Thoracic aorta (tissue), 2 donors: ENCODE measurements at places on chromosomes 7 and 10.

DNA sequence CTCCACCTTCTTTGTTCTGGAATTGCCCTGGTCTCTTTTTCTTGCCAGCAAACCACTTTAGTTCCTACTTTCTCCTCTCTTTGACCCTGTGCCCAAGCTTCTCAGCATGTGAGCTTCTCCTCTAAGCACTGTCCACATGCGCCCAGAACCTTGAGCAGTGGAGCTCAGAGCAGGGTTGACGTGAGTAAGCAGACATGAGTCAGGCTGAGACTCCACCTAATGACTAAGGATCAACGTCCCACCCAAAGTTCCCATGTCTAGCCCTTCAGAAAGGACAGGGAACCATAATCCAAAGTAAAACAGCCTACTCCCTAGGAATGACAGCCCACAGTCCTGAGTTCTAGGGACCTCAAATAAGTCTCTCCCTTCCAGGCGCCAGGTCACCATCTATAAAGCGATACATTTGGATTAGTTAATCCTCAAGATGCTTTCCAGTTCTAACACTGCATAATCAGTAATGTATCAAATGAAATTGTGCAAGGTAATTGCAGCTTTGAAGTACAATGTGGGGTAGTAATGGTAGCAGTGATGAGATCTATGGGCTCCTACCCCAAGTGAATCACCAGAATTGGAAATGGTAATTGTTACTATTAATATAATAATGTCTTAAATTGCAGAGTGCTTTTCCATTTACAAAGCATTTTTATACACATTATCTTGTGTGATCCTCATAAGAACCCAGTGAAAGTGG, 44.5 kb downstream of the KCNMA1 start:
- H3K4me1 ChIP-seq, result peaks cover 23% of the 10 kb centered on the region
- no peak overlapping the region for H3K4me3 ChIP-seq
- no peaks in the 10 kb centered on the region for H3K36me3 ChIP-seq
- no peaks in the 10 kb centered on the region for H3K27me3 ChIP-seq

GRCh38 chr7:149879766-149880637, 6.2 kb downstream of the ATP6V0E2 start:
- no peak overlapping the region for H3K4me3 ChIP-seq
- H3K27me3 ChIP-seq, result no peaks in the 10 kb centered on the region
- H3K4me1 ChIP-seq, result peaks cover 15% of the 10 kb centered on the region
- no peak for DNase-seq
- no peaks in the 10 kb centered on the region for H3K36me3 ChIP-seq
- no peak overlapping the region for H3K27ac ChIP-seq

DNA sequence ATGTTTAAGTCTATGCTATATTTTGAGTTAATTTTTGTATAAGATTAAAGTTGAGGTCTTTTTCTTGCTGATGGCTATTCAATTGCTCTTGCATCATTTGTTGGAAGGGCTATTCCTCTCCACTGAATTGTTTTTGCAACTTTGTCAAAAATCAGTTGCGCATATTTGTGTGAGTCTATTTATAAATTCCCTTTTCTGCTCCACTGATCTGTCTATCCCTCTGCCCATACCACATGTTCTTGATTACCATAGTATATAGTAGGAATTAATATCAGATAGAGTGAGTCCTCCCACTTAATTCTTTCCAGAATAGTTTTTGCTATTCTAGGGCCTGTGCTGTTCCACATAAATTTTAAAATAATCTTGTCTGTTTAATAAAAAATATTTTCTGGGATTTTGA, 152.4 kb upstream of the ADCY1 start:
- DNase-seq, result no peak
- no peaks in the 10 kb centered on the region for H3K27me3 ChIP-seq
- no peak overlapping the region for H3K27ac ChIP-seq
- no peaks in the 10 kb centered on the region for H3K4me1 ChIP-seq
- no peak overlapping the region for H3K4me3 ChIP-seq

DNA sequence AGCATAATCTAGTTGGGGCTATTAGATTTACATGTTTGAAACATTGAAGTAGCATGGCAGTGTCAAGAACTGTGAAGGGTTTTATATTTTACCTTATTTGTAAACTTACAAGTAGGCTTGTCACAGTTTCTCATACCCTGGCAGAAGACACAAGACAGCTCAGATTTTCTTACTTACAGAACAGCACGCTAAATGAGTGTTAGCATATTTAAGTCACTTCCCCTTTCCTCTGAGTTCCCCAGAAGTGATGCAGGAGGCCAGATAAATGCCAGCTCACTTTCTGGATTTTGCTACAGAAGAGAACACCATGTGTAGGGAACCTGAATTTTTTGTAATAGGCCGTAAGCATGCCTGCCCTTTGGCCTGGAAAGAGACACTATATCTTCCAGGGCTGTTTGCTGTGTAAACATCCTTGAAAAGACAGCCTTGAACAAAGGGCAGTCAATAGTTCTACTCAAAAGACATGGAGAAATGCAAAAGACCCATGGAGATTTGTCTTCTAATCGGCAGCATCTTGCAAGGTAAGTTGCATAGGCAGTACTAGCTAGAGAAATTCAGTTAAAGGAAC, 279.1 kb downstream of the PHF14 start:
- no peak for DNase-seq
- no peaks in the 10 kb centered on the region for H3K4me1 ChIP-seq
- no peak overlapping the region for H3K4me3 ChIP-seq
- no peak overlapping the region for H3K27ac ChIP-seq

- peaks cover 10% of the 10 kb centered on the region for H3K4me1 ChIP-seq
- H3K27ac ChIP-seq, result no peak overlapping the region
- DNase-seq, result no peak
These were observed 209.0 kb upstream of the FZD1 start for GRCh38 chr7:91055219-91055618.

- H3K4me3 ChIP-seq, result no peak overlapping the region
- no peak overlapping the region for H3K27ac ChIP-seq
- H3K36me3 ChIP-seq, result no peaks in the 10 kb centered on the region
- DNase-seq, result no peak
These were observed 208.5 kb downstream of the EBF3 start for GRCh38 chr10:129755621-129756020.

- DNase-seq, result no peak
- no peaks in the 10 kb centered on the region for H3K27me3 ChIP-seq
- H3K27ac ChIP-seq, result peak overlapping the region; percentile 51
- peaks cover 11% of the 10 kb centered on the region for H3K4me1 ChIP-seq
These were observed 361.4 kb downstream of the KIF20B start for GRCh38 chr10:90062786-90063185.

DNA sequence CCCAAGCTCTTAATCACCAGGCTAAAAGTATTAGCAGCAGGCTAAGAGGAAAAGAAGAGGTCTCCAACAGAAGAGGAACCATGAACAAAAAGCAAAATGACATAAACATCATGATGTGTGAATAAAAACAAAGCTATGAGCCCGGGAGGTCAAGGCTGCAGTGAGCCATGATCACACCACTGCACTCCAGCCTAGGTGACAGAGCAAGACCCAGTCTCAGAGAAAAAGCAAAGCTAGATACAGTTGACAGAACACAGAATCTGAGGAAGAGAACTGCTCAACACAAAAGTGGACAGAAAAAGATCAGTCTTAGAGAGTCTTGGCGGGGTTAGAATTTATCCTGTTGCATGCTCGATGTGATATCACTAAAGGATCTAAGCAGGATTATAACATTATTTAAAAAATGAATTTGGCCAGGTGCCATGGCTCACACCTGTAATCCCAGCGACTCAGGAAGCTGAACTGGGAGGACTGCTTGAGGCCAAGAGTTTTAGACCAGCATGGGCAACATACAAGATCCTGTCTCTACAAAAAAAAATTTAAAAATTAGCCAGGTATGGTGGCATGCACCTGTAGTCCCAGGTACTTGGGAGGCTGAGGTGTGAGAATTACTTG, 37.5 kb downstream of the NT5C2 start:
- peak overlapping the region; percentile 44 for H3K27ac ChIP-seq
- no peaks in the 10 kb centered on the region for H3K36me3 ChIP-seq
- no peak overlapping the region for H3K4me3 ChIP-seq
- DNase-seq, result no peak
- no peaks in the 10 kb centered on the region for H3K27me3 ChIP-seq

DNA sequence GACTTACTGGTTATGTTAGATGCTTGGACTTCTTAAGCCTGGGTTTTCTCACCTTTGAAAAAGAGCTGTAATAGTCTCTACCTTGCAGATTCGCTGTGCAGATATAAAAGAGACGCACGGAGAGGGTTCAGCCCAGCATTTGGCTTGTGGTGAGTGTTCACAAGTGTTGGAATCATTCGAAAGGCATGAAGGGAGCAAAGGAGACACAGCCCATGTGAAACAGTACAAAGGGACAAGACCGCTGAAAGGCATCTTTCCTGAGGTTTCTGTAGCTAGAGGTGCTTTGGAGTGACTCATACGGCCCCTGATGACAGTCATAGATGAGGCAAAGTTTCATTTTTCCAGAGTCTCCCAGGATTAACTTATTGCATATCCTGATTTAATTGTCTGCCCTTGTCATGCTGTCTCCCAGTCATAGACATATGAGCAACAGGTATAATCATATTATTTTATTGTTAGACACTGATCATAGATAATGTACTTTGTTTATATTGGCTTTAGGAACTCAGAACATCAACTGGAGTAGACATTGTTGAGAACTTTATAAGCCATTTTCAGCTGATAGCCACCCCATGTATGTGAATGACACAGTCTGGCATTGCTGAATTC, 171.1 kb downstream of the ADRA2A start:
- no peaks in the 10 kb centered on the region for H3K27me3 ChIP-seq
- H3K4me1 ChIP-seq, result no peaks in the 10 kb centered on the region
- no peak overlapping the region for H3K4me3 ChIP-seq
- no peak overlapping the region for H3K27ac ChIP-seq

- H3K27me3 ChIP-seq, result no peaks in the 10 kb centered on the region
- H3K4me3 ChIP-seq, result peak overlapping the region; percentile 20
- H3K27ac ChIP-seq, result no peak overlapping the region
- no peaks in the 10 kb centered on the region for H3K36me3 ChIP-seq
- peaks cover 4% of the 10 kb centered on the region for H3K4me1 ChIP-seq
These were observed 12.1 kb downstream of the PDZD7 start for GRCh38 chr10:101018600-101019439.

- peak overlapping the region; percentile 53 for H3K27ac ChIP-seq
- no peaks in the 10 kb centered on the region for H3K27me3 ChIP-seq
- no peak overlapping the region for H3K4me3 ChIP-seq
These were observed 4.5 kb upstream of the ANKRD1 start for GRCh38 chr10:90925079-90926029.

DNA sequence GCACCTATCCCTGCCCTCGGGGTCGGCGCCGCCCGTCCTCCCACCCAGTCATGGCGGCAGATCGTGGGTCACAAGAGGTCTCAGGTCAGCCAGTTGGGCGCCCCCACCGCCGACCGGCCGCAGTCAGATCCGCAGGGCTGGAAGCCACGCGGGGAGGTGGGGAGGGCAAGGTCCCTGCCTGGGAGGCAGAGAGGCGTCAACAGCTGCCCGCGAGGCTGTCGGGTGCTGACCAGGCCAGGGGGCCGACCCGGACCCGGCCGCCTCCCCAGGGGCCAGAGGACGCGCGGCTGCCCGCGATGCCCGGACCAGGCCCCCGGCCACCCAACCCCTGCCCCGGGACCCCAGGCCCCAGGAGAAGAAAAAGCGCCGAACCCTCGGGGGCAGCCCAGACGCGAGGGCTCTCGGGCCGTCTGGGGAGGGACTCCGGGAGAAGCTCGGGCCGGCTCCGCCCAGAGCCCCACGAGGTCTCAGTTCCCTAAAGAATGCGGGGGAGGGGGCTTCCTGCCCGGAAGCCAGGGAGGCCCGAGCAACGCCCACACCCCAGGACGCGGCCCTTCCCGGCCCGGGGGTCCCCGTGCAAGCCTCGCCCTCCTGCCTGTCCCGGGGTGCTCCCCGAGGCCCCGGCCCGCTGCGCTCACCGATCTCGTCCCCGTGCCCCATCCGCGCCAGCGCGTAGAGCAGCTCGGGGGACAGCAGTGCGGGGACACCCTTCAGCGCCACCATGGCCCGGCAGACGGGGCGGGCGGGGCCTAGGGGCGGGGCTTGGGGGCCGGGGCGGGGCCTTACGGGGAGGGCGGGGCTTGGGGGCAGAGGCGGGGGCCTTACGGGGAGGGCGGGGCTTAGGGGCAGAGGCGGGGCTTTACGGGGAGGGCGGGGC, at the start of gene FUOM:
Gene FUOM (minus strand): TSS at position 735 of the 877 bp plus-strand sequence. CDS start 12 bp downstream, at position 723.
- H3K27ac ChIP-seq, result no peak within 1 kb of the TSS
- H3K4me3 ChIP-seq, result peak within 1 kb of the TSS; percentile 81
- H3K4me1 ChIP-seq, result peaks cover 21% of the 10 kb centered on the region
- no peaks in the 10 kb centered on the region for H3K27me3 ChIP-seq
- DNase-seq, result no peak

GRCh38 chr10:43200538-43201390, 62.5 kb downstream of the CSGALNACT2 start:
- peaks cover 9% of the 10 kb centered on the region for H3K4me1 ChIP-seq
- H3K36me3 ChIP-seq, result no peaks in the 10 kb centered on the region
- DNase-seq, result no peak
- no peak overlapping the region for H3K4me3 ChIP-seq
- no peaks in the 10 kb centered on the region for H3K27me3 ChIP-seq
- H3K27ac ChIP-seq, result no peak overlapping the region

- DNase-seq, result no peak
- H3K4me3 ChIP-seq, result no peak overlapping the region
- H3K27ac ChIP-seq, result no peak overlapping the region
- H3K4me1 ChIP-seq, result no peaks in the 10 kb centered on the region
These were observed 705.6 kb upstream of the PHF14 start for GRCh38 chr7:10268034-10268433.

DNA sequence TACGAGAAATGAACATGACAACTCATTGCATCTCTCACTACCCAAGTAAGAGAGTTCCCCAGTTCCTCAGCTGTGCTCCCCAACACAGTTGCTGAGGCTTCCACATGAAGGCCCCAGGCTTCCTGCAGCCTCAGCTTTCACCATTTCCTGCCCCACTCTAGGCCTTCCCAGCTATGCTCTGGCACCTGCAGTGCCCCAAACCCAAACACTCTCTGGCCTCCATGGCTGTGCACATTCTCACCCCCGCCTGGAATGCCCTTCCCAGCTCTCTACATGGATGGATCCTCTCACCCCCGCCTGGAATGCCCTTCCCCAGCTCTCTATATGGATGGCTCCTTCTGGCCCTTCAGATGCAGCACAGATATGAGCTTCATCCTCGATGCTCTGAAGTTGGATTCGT, 61.3 kb downstream of the KIAA1549 start:
- H3K27ac ChIP-seq, result no peak overlapping the region
- no peaks in the 10 kb centered on the region for H3K36me3 ChIP-seq
- no peaks in the 10 kb centered on the region for H3K27me3 ChIP-seq
- DNase-seq, result no peak

DNA sequence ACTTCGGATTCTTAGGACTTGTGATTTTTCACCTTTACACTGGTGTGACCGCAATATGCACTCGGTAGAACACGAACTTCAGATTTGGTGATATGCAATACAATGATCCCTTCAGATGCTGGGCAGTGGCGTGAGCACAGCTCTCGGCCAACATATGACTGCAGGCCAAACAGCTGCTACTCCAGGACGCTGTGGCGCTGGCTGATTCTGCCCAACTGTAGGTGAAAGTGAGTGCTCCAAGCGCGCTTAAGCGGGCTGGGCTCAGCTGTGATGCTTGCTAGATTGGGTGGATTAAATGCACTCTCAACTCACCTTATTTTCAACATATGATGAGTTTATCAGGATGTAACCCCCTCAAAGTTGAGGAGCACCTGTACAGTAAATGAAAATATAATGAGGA, 137.6 kb upstream of the RET start:
- no peak for DNase-seq
- no peaks in the 10 kb centered on the region for H3K27me3 ChIP-seq
- no peaks in the 10 kb centered on the region for H3K36me3 ChIP-seq
- no peak overlapping the region for H3K4me3 ChIP-seq
- no peaks in the 10 kb centered on the region for H3K4me1 ChIP-seq

GRCh38 chr7:86785641-86786040, 141.9 kb downstream of the GRM3 start:
- DNase-seq, result no peak
- no peak overlapping the region for H3K27ac ChIP-seq
- H3K27me3 ChIP-seq, result no peaks in the 10 kb centered on the region
- H3K4me1 ChIP-seq, result no peaks in the 10 kb centered on the region
- H3K36me3 ChIP-seq, result no peaks in the 10 kb centered on the region
